ENCODE measurements at places on chromosomes 6 and 20.

- no peak for DNase-seq
Observed at GRCh38 chr6:45608252-45608913, 230.6 kb upstream of the SUPT3H start.

DNA sequence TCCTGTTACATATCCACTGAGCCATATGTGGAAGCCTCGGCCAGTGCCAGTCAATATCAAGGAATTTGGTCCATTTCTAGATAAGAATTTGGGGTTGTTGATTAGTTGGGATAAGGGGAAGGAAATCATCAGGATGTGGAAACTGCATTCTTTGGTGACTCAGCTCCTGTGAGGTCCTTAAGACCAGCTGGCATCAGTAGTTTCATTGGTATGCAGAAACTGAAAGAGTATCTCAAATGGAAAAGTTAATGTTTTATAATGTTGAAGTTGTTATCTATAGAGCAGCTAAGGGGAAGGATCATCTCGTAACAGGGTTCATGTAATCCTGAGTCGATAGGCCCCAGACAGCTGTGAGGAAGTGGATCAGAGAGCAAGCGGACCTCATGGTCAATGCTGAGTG, 87.9 kb upstream of the PRND start:
- DNase-seq, result no peak

DNA sequence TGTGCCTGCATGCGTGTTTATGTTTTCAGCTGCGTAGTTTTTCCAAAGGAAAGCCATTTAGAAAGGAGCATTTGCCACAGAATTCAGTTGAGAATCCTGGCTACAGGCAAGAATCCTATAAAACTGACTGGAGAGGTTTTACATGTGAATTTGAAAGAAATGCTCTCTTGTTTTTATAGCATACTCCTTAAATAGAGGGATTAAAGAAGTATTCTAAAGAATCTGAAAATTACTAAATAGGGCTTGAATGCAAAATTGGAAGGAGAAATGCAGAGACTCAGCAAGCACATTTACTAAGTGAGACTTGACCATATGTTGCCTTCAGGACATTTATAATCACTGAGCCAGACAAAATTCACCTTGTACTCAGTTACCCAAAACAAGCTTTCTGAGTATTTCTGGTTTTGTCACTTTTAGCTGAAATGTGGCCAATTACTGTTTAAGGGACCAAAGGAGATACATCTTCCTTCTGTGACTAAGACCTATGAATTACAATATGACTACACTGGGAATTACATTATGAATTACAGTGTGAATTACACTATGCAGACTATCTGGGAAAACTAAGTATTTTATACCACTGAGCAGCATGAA, 107.4 kb upstream of the ASCC3 start:
- no peak for DNase-seq

DNA sequence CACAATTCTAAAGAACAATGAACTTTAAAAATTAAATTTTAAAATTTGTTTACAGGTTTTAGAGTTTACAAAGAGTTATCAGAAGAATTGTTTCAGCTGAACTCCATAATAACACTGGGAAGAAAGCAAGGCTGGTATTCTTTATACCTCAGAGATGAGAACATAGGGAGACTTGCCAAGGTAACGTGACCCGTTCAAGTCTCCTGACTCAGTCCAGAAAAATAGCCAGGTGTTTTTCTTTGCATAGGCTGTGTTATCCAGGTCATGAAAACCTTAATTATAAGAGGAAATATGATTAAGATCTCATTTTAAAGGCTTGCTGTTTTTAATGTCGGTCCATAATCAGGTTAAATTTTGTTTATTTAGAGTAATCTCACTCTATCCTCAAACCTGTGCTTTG, 8.5 kb upstream of the C6orf141 start:
- no peak for DNase-seq

DNA sequence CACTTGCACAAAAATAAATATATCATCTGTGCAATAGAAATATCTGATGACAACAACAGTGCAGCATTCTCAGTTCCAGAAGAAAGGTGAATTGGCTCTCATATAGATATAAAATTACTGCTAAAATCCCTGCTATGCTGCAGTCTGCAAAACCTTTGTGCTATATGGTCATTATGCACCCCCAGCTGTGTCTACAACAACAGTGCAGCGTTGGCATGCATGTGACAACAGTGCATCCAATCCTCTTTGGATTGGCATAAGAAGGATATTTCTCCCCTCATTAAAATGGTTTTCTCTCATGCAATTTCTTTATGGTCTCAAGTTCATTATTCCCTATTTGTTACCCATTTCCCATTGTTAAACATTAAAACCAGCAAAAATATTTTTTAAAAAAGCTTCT, 23.1 kb downstream of the OR2B6 start:
- DNase-seq, result no peak

GRCh38 chr20:5870568-5870981, 79.8 kb downstream of the TRMT6 start:
- DNase-seq, result no peak

GRCh38 chr6:125008261-125008703, 46.0 kb downstream of the RNF217 start:
- no peak for DNase-seq

GRCh38 chr20:8205996-8206395, 73.9 kb downstream of the PLCB1 start:
- no peak for DNase-seq

DNA sequence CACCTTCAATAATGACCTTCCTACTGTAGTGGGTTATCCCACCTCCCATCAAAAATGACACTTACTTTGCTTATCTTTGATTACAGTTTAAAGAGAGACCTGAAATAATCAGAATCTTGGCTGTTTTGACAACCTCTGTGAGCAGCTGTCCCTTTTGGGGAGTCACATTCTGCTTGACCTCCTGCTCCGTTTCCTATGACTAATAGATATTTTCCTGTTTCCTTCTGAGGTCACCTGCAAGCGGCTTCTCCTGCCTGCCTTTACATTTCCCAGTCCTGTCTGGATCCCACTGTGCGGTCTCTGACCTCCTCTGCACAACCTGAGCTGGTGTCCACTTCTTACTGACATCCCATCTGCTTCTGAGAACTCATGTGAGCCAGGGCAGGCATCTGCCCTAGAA, 54.2 kb downstream of the TRAM2 start:
- no peak for DNase-seq

GRCh38 chr6:154484942-154485341, 25.5 kb downstream of the CNKSR3 start:
- no peak for DNase-seq

GRCh38 chr20:36815454-36816091, 42.0 kb upstream of the DSN1 start:
- no peak for DNase-seq

DNA sequence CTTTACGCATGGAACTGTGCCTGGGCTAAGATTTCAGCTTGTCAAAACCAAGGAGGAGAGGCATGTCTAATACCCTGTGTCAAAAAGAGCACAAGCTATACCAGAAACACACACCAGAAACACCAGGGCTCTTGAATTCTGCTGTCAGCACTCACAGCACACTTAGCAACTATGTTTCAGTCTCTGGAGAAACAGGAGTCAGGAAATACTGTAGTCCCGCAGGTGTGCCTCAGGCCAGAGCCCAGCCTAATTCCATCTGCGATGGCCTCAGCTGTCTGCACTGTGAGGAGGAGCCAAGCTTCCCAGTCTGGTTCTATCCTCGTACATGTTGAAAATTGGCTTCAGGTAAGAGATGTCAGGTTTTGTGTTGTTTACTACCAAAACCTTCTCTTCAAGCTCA, 31.6 kb downstream of the MTRES1 start:
- no peak for DNase-seq

DNA sequence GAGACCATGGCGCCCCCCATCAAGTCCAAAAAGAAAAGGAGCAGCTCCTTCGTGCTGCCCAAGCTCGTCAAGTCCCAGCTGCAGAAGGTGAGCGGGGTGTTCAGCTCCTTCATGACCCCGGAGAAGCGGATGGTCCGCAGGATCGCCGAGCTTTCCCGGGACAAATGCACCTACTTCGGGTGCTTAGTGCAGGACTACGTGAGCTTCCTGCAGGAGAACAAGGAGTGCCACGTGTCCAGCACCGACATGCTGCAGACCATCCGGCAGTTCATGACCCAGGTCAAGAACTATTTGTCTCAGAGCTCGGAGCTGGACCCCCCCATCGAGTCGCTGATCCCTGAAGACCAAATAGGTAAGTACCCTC, 41.7 kb upstream of the NAA20 start:
- no peak for DNase-seq

- no peak for DNase-seq
Observed at GRCh38 chr6:111722179-111722731, 116.6 kb upstream of the TRAF3IP2 start.

DNA sequence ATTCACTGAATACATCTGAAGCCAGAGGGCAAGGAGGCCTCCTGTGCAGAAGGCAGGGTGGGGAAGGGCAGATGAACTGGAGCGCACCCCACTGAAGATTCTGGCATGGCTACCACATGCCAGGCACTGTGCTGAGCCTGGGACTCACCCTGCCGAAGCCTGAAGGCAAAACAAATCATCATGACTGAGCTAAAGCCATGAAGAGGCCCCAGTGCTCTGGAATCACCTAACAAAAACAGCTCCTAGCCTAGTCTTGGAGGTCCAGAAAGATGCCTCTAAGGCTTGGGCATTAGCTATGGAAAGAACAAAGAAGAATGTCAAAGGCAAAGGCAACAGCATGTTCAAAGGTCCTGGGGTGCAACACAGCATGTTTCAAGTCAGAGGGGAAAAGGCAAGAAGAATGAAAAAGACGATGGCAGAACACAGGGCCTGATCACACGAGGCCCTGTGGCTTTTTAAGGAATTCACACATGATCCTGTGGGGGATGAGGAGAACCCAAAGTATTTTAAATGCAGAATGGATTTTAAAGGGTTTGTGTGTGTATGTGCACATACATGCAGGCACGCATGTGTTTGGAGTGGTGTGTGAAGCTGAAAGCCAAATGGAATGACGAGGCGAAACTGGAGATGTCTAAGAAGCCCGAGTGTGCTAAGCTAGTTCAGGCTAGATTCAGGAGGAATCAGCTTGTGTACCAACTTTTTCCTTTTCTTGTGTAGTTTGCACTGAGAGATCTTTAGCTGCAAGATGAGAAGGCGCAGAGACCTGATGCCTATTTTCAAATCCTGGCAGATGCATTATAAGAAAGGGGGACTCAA, 261.4 kb downstream of the ZNF217 start:
- no peak for DNase-seq

GRCh38 chr6:93684339-93684738, 265.0 kb upstream of the EPHA7 start:
- no peak for DNase-seq

DNA sequence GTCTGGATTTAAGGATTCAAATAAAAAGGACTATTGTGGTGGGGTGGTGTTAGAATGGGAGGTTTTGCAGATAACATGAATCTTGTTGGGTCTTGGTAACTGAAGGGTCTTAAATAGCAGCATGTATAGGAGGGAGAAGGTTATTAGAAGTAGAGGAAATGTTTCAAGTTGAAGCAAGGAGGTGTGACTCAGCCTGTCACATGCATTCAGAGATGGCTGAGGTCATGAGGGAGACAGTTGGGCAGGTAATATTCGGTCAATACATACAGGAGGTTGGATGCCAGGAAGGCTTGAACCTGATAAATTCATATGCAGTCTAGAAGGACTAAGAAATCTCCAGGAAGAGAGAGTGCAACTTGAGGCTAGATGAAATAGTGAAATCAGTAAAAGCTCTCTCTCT, 6.1 kb downstream of the KLHL31 start:
- no peak for DNase-seq

- DNase-seq, result no peak
Observed at GRCh38 chr6:52356017-52356416, 5.9 kb upstream of the PAQR8 start.

GRCh38 chr6:125245109-125245508, 56.7 kb downstream of the HDDC2 start:
- DNase-seq, result no peak

- DNase-seq, result no peak
Observed at GRCh38 chr6:55003719-55004430, 157.3 kb downstream of the FAM83B start.

DNA sequence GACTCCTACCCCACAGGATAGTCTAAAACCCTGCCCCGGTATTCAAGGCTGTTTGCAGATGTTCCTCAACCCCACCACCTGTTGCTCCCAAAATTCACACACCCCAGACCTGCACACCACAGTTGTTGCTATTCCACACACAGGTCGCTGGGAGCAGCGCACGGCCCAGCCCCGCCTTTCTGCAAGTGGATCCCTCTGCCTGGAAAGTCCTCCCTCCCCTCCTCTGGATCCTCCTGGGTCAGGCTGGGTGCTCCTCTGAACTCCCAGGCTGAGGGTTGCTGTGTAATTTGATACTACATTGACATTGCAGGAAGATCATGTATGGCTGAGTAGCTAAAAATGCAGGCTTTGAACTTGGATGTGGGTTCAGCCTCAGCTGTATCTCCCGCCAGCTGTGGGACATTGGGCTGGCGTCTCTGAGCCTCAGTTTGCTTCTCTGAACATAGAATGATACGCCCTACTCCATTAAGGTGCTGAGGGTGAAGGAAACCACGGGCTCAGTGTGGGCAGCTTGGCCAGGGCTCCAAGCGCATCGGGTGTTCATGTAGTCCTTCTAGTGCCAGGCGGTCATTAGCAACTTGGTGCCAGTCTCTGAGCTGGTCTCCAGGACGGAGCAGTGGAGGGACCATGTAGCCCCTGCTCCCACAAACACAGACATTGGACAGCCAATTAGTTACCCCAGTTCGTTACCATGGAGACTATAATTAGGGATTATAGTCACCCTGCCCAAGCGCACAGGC, 13.9 kb upstream of the CCN5 start:
- no peak for DNase-seq

GRCh38 chr6:14713966-14714631, 531.8 kb upstream of the JARID2 start:
- no peak for DNase-seq

GRCh38 chr20:19758501-19759331, 658 bp downstream of the RIN2 start:
- DNase-seq, result no peak

DNA sequence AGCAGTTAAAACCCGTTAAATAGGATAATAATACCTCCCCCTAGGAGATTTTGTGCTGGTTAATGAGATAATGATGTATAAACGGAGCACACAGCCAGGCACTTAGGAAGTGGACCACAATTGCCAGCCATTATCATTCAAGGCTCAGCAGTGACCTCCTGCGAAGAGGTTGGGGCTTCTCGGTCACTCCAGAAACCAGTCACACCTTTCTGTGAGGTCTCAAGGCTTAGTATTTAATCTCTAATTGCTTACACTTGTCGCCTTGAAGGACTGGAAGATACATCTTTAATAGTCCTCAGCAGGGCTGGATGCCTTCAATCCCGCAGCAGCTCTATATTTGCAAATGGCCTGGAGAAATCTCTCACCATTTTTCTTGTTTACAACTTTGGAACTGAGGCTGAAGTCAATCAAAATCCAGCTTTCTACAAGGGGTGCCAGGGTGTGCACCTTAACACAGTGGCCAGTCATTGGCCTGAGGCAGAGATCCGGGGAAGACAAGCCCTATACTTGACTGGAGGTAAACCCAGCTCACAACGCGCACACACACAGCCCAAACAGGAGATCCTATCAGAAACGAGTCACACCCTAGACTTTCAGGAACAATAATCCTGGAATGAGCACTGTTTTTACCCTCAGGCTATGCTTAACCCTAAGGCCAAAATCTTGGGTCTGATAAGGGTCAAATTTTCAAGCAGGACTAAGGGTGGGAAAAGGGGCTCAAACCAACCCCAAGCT, 1.2 kb downstream of the POU5F1 start:
- DNase-seq, result no peak

- no peak for DNase-seq
Observed at GRCh38 chr6:149244105-149244504, 73.4 kb upstream of the TAB2 start.

- DNase-seq, result no peak
Observed at GRCh38 chr6:134373282-134373922, 55.5 kb upstream of the SGK1 start.

Data from COR-L47 (cell line).